ENCODE measurements at places on chromosomes 7 and 10.
A peak's percentile ranks its signal among the peaks of the same experiment; 100 is the strongest.

DNA sequence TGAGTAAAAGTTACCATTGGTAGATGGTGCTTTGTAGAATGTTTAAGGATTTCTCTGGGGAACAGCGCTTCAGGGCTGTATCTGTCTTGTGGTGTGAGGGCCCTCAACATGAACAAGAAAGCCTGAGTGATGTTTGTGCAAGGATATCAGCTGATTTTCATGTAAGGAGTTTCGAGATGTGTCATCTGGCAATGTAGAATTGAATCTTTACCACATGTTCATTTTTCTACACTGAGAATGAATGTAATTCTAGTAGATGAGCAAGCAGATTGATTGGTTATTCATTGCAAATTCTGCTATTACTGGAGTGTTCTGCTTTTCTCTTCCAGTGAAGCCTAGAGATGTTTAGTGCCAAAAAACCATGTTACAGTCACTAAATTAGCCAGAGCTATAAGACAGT is 87.7 kb downstream of the ST7 start:
- DNase-seq = no peak

DNA sequence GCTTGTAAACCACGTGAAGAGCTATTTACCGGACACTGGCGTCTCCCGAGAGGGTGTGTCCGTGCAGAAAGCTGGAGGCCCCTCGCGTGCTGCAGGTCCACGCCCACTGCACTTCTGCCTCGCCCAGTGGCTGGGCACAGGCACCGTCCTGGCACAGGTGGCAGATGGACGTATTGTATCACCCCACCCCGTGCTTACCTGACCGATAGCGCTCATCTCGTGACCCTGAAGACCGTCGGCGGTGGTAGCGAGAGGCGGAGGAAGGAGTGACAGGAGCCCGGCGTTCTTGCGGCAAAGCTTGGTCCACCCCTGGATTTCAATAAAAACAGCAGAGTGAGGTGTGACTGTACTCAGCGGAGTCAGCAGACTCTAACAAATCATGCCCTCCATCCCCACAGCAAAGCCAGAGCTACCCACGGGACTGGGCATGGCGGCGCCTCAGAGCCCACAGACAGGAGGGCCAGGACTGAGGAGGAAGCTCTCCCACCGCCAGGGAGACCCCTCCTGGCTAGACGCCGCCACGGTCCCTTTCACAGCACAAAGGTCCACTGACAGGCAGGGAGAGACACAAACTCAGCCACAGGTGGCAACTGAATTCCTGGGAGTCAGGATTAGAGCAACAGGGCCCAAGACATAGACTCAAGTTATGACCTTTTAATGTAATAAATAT is 217.1 kb downstream of the DIP2C start:
- peak; percentile 53 for DNase-seq

DNA sequence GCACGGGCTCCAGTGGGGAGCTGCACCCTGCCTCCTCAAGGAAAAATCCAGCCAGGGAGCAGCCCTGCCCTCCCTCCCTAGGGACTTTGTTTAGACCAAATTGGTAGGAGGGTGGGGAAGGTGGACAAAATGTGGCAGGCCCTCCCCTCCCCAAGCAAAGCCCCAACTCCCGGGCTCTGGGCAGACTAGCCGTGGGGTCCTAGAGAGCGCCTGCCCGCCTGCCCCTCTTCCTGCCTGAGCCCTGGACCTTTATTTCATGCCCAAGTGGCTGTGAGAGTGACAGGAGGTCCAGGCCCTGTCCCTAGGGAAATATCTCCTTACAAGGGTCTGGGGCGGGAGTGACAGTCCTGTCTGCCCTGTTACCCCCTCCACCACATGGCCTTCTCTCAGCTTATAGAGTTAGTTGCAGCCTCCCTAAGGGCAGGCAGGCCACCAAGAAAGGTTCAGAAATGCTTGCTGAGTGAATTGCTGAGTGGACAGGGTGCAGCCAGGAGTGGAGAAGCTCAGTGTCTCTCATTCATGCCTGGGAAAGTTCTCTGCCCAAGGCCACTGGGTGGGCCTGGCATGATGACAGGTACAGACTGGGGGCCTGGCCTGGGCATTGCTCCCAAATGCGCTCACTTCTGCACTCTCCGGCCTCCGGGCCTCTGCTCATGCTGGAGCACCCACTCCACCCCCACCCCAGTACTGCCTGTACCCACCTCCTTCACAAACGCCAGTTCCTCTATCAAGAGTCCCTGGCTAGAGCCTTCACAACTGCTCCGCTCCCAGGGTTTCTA is 25.2 kb downstream of the DNAJB12 start:
- DNase-seq = no peak

GRCh38 chr10:27832826-27833225 is 87.2 kb upstream of the MKX start:
- DNase-seq = no peak

DNA sequence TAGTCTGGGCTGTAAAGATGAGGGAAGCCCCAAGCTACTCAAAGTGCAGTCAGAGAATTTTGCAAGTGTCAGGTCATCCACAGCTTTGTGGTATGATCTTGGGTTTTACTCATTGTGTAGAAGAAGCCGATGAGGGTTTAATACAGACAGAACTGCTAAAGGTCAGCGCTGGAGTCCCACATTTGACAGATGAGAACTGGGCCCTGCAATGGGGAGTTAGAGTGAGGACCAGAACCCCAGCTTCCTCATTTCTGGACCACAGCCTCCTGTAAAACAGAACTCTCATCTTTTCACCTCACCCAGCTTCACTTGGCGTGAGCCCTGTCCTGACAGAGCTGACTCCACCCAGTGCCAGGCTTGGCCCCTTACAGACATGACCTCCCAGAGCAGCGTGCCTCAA is 20.1 kb downstream of the LRRC20 start:
- DNase-seq = no peak

GRCh38 chr7:123120286-123120685 is 79.5 kb downstream of the SLC13A1 start:
- DNase-seq = no peak

DNA sequence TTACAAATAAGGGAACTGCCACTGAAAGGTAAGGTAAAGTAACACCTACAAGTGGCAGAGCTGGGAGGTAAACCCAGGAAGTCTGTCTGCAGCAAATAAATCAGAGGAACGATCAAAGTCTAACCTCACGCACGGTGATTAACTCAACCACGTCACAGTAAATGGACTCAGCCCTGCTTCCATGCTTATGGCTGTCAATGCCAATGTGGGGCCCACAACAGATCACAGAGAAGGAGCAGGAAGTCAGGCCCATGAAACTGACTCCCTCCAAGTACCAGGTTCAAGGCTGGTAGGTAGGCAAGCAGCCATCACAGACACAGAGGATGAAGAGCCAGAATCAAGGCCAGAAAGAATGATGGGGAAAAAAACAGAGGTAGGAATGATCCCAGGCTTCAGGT is 38.0 kb upstream of the ACSL5 start:
- no peak for DNase-seq

- DNase-seq = no peak
Observed at GRCh38 chr10:47357131-47357582, 9.0 kb downstream of the RBP3 start.

GRCh38 chr10:26367771-26368170 is 70.4 kb upstream of the APBB1IP start:
- peak; percentile 61 for DNase-seq

- no peak for DNase-seq
Observed at GRCh38 chr7:134480202-134480601, 21.3 kb upstream of the AKR1B1 start.

GRCh38 chr7:57201021-57201894 is 69.0 kb upstream of the ZNF479 start:
- DNase-seq = no peak

DNA sequence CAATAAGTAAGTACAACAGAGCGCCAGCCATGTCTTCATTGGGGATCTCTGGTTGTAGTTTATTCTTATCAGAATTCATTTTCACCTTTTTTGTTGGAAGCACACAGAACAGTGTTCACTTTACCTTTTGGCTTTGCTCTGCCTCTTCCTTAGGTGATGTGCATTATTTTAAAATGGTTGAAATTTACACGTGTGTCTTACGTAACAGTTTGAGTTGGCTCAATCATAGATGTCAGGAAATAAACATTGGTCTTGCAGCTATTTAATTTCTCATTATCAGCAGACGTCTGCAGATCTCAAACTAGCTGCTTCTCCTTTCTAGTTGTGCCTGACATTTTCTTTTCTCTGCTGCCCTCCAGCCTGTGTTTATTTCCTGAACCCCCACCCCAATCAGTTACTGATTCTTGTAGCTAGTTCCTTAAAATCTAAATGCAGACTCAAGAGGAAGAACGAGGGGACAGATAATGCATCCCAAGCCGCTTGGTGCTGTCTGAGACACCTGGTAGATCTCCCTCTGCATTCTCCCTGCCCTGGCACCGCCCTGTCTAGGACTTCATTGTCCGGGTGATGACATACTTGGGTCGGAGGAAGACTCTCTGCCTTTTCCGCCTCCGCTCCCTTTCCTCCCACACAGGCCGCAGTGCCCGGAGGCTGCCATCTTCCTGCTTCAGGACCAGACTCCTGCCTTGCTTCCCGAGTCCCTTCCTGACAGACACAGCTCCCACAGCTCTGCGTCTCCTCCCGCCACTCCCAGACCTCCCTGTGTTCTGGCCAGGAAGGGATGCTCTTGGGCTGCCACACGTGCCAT is 108.2 kb downstream of the ANKRD61 start:
- no peak for DNase-seq

DNA sequence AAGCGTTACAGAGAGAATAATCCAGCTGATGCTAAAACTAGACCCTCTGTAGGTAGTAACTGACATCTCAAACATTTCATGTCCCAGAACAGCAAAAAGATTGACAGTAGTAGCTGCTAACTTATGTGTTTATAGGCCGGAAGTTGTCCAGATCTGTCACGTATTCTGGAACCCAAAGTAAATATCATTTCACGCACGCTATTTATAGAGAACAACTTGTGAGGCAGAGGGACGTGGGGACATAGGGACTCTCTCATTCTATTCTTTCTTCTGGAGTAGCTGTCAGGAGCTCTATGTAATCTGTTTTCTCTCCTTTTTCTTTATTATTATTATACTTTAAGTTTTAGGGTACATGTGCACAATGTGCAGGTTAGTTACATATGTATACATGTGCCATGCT is 22.3 kb downstream of the AGK start:
- DNase-seq = no peak

DNA sequence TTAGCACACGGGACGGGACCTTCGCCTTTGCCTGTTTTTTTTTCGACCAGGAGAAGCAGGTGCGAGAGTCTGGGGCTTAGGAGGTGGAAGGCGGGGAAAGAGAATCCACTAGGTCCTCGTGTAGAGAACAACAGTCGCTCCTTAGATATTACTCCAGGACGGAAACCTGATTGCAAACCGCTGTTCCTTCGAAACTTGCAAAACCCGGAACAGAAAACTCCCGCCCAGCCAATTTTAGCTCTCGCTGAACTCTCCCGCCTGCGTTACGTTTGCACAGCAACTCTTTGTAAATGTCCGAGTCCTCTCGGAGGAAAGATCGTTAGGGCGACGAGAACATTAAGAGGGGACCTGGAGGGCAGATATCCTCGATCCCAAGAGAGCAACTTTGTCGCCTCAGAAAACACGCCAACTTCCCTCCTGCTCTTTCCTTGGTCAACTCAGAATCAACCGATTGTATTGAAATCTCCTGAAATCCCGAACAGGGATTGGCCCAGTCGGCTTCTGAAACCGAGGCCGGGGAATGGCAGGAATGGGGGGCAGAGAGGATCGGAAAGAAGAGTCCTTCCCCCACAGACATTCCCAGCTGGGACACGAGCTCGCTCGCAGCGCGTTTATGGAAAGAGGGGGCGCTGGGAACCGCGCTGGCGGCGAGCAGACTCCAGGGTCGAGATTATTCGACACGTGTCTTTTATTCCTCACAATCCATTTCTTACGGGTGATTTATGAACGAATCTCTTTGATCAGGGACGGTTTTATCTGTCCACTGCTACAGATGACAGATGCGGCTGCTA is 9.9 kb downstream of the TWIST1 start:
- DNase-seq = no peak

GRCh38 chr10:99658622-99659030 is 683 bp upstream of the ENTPD7 start:
- DNase-seq = peak; percentile 80

DNA sequence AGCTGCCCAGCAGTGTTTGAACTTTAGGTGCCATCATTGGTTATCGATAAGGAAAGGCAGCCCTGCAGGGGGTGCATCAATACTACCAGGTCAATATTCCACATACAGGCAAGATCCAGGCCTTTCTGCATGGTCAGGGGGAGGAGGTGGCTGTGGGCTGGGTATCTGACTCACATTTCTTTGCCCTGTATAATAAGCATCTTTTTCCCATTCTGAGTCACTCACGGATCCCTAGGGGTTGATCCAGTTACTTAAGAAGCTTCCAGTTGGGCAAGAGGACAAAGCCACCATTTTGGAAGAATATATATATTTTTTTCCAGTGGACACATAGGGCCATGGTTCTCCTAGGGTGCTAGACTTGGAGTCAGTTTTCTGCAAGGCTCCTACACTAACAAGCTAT is 114.2 kb upstream of the HABP2 start:
- no peak for DNase-seq

- DNase-seq = no peak
Observed at GRCh38 chr7:17854261-17855047, 85.8 kb downstream of the SNX13 start.

- DNase-seq = no peak
Observed at GRCh38 chr7:119684763-119685162, 588.2 kb upstream of the KCND2 start.

GRCh38 chr7:128863433-128863989 is 855 bp downstream of the ATP6V1F start:
- DNase-seq = peak; percentile 75

GRCh38 chr10:3077940-3078630 is 10.7 kb downstream of the PFKP start:
- DNase-seq = no peak

DNA sequence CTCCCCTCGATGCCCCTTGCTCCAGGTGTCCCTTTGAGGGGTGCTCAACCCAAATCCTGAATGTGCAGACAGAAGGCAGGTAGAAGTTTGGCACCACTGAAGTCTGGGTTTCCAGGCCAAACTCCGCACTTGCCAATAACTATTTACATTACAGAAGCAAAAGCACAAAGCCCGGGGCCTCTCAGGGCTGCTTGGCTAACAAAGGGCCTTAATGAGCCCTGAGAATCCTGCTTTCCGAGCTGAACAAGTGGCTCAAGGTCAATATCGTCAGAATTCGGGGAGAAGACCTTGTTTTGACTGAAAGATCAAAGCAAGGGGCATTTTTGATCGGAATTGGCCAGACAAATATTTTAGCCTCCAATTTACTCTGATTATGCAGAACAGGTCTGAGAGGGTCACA is 189.9 kb downstream of the HERPUD2 start:
- DNase-seq = no peak

GRCh38 chr10:99531696-99532593 is 797 bp upstream of the NKX2-3 start:
- DNase-seq = no peak

GRCh38 chr7:76304888-76305375 is 2.5 kb downstream of the HSPB1 start:
- DNase-seq = no peak

- no peak for DNase-seq
Observed at GRCh38 chr10:29949411-29950011, 109.9 kb downstream of the JCAD start.
